CD14-positive monocyte (primary cell): ENCODE measurements at places on chromosomes 12 and 14. TPM values are rescaled to one million over a fixed set of nuclear protein-coding genes. Genes with fewer than 3 reads are reported as not detected.
A peak's percentile ranks its signal among the peaks of the same experiment; 100 is the strongest.

GRCh38 chr14:24206260-24207103 is 986 bp downstream of the TSSK4 start:
- no peak for DNase-seq

DNA sequence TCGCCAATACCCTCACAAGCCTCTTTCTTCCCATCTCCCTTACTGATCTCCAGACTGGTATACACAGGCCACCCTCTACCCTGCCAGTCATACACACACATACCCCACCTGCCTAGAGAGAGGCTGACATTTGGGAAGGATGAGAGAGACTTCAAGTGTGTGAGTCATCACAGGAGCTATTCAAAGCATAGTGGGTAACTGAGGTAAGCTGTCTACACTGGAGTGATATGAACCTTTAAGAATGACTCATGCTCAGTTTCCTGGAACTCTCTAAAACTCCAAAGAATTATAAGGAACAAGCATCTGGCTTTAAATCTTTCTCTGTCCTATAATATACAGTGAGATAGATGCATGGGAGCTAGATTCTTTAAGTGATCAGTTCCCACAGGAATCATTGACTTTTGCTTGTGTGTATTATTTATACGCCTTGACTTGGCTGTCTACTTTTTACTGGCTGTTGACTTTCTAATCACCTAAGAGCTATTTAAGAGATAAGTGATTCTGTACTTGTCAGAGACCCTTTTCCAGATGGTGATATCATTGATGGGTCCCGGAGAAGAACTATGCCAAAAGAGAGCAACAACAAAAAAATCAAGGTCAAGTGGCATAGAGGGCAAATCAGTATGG is 5.8 kb downstream of the IGF1 start:
- peak; percentile 10 for DNase-seq

DNA sequence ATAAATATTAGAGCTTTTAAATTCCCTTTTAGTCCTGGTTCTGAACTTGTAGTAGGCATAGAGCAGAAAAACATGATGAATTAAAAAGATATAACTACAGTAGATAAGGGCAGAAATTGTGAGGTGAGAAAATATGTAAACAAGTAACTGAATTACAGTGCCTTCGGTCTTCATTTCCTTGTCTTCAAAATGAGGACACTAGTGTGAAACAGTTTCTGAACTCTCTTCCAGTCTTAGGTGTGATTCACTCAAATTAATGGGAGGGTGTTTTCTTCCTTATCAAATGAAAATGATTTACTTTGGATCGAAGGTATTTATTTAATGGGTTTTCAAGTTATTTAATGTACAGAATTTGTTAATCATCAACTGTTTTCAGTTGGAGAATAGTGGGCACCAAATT is 1.5 kb downstream of the FGD4 start:
- DNase-seq = no peak

DNA sequence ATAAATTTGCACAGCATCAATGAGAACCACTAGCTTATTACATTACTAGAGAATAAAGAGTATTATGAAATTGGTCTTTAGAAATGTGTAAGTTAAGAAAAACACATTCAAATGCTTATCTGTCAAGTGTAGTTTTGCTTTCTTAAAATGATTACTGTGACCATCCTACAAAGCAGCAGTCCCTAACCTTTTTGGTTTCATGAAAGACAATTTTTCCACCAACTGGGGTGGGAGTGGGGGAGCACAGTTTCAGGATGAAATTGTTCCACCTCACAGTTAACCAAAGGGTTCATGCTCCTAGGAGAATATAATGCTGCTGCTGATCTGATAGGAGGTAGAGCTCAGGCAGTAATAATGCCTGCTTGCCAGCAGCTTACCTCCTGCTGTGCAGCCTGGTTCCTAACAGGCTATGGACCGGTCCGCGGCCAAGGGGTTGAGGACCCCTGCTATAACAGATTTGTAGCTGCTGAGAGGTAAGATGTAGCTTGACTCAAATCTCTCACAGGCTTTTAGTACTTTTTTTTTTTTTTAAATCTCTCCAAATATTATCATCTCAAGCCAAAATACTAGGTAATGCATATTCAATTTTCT is 45.4 kb downstream of the PPP4R3A start:
- DNase-seq = no peak

GRCh38 chr12:108254030-108254429 is 85.1 kb downstream of the CMKLR1 start:
- DNase-seq = no peak

DNA sequence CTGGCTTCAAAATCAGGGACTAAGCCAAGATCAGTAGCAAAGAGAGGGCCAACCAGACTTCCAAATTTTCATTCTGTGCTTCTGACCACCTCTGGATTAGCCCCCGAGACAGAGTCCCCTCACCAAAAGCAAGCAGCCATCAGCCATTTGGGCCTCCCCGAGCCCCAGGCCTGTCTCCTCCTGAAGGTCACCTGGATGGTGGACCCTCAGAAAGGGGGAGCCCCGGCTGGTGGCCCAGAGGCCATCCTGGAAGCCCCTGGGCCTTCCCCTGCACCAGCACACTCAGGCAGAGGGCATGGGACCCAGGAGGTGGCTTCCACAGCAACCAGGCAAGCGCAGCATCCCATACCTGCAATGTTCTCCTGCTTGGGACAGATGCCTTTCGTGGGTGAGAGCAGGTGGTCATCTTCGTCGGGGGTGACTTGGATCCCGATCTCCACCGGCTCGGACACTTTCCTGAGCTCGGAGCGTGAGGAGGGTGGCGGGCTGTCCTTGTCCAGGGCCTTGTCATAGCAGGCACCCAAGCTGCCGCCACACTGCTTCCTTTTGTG is 14.8 kb downstream of the BCL11B start:
- no peak for DNase-seq

The INSM2 gene
- polyA plus RNA-seq = not detected

The CYP27B1 gene
- polyA plus RNA-seq = not detected
